ENCODE measurements at places on chromosomes 5 and 9.

GRCh38 chr5:4765411-4765810 lies 374.7 kb upstream of the ADAMTS16 start:
- no peak for DNase-seq

DNA sequence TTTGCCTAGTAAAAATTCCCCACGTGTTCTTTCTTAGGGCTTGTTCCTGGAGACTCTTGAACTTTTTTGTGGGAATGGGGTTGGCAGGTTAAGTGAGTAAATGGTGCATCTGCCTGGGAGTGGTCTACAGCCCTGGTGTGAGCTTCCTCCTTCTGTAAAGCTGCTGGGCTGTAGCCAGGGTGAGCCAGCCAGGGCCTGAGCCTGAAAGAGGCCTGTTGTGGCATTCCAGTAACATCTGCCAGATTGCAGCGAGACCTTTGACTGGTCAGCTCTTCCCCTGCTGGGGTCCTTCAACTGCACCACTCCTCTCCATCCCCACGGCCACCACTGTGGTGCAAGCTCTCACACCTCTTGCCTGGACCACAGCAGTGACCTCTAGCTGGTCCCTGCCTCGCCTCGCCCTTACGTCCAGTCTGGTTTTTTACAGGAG lies 47.5 kb downstream of the SLC22A5 start:
- peak; percentile 67 for DNase-seq

GRCh38 chr9:98518556-98518955 lies 190.2 kb downstream of the GABBR2 start:
- no peak for DNase-seq

GRCh38 chr5:170920196-170920595 lies 58.4 kb downstream of the RANBP17 start:
- no peak for DNase-seq

- DNase-seq = no peak
Observed at GRCh38 chr5:67971971-67972821, 243.4 kb upstream of the PIK3R1 start.

GRCh38 chr9:18928711-18929110 lies 104.3 kb downstream of the SAXO1 start:
- no peak for DNase-seq

DNA sequence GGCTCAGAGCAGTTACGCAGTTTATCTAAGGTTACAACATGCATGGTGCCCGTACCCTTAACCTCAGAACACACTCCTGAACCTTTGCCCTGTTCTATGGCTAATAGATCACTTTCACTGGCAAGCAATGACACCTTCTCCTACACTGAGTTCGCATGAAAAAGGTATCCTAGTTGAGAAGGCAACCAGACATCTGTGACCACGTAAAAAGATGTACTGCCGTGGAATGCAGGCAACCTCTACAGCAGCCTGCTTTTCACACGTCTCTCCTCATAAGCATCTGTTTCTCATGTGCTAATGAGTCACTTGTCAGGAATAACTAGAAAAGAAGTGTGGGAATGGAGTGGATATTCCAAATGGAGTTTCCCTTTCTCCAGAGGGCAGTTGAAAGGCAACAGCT lies 71.4 kb downstream of the FBXO38 start:
- no peak for DNase-seq

- DNase-seq = no peak
Observed at GRCh38 chr9:81601639-81602623, 87.4 kb downstream of the TLE1 start.

GRCh38 chr5:131104169-131104808 lies 60.8 kb downstream of the HINT1 start:
- no peak for DNase-seq
